ENCODE measurements at places on chromosomes 7 and 10.

- DNase-seq, result no peak
Observed at GRCh38 chr7:50156706-50157105, 63.7 kb upstream of the ZPBP start.

GRCh38 chr10:91614225-91614624 lies 18.6 kb downstream of the PPP1R3C start:
- no peak for DNase-seq

- no peak for DNase-seq
Observed at GRCh38 chr10:69696073-69696731, 66.2 kb downstream of the FAM241B start.

GRCh38 chr7:155973451-155973997 lies 161.3 kb upstream of the SHH start:
- DNase-seq, result no peak

GRCh38 chr10:88138319-88138848 lies 275.0 kb downstream of the PTEN start:
- no peak for DNase-seq

DNA sequence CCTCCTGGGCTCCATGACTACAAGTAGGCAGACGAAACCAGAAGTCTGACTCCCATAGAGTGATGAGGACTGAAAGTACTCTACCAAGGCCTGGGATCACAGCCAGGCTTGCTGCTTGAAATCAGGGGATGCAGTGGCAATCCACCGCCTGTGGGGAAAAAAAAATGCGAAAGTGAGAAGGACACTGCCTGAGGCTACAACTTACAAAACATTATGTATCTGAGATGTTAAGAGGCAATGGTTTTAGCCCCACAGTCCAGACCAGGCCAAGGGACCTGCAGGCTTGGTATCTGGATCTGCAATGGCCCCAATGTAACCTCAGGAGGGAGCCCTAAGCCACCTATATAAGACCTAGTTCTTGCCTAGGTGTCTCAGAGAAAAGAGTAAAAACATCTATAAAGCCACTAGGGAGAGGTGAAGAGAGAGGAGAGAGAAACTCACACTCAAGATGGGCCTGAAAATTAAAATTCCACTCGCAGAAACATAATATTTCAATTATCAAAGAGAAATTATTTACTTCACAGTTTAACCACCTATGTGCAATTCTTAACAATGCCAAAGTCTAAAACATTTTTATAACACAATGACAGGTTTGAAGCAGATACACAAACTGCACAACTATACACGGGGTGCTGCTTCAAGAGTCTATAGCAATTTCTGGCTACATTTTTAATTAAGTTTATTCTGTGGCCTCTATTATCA lies 13.9 kb downstream of the DNAJC1 start:
- peak; percentile 45 for DNase-seq

GRCh38 chr7:70303309-70303708 lies 705.0 kb downstream of the AUTS2 start:
- no peak for DNase-seq

GRCh38 chr10:22712956-22713852 lies 1.2 kb downstream of the PIP4K2A start:
- no peak for DNase-seq

DNA sequence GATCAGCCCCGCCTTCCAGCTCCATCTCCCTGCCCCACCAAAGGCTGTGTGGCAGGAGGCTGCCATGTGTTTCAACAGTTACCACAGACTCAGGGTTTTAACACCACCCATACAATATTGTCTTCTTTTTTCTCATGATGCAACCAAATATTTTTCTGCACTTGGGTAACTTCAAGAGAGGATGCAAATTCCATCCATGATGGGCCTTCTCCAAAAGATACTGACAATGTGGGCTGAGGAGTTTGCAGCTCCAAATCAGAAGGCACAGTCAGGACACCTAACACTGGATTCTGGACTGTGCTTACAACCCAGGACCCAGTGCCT lies 347.9 kb downstream of the GRID1 start:
- no peak for DNase-seq

DNA sequence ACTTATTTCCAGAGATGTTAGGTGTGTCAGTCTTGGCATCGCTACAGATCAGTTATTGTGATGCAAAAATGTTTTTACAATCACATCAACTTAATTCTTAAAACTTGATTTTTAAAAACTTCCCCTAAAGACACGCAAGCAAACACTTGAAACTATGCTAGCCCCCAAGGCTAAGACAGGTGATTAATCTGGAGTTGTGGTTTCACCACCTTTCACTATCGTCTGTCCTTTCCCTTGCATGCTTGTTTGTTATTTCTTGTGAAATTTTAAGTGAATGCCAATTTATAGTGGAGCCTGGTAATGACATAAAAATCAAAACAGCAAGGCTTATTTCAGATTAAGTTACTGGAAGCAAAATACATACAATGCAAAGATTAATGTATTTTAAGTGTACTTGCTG lies 70.4 kb downstream of the SLC35B4 start:
- DNase-seq, result no peak

DNA sequence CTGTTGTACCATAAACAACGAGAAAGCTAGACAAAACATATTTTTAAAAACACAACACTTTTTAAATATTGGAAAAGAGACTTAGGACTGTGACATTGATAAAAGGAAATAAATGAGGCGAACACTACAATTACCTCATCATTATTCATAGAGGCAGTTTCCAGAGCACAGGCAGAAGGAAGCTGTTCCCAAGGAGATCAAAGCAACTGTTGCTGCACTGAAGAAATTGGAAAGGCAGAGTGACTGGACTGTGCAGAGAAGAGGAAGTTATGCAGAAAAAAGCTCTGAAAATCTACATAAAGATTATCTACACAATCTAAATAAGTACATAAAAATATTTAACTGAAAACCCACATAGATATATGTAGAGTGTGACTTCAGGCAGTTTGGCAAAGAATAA lies 32.8 kb downstream of the MYO3A start:
- DNase-seq, result no peak

GRCh38 chr7:45921699-45922519 lies 837 bp upstream of the IGFBP3 start:
- DNase-seq, result no peak

GRCh38 chr7:42617071-42617765 lies 294.7 kb downstream of the C7orf25 start:
- DNase-seq, result no peak

DNA sequence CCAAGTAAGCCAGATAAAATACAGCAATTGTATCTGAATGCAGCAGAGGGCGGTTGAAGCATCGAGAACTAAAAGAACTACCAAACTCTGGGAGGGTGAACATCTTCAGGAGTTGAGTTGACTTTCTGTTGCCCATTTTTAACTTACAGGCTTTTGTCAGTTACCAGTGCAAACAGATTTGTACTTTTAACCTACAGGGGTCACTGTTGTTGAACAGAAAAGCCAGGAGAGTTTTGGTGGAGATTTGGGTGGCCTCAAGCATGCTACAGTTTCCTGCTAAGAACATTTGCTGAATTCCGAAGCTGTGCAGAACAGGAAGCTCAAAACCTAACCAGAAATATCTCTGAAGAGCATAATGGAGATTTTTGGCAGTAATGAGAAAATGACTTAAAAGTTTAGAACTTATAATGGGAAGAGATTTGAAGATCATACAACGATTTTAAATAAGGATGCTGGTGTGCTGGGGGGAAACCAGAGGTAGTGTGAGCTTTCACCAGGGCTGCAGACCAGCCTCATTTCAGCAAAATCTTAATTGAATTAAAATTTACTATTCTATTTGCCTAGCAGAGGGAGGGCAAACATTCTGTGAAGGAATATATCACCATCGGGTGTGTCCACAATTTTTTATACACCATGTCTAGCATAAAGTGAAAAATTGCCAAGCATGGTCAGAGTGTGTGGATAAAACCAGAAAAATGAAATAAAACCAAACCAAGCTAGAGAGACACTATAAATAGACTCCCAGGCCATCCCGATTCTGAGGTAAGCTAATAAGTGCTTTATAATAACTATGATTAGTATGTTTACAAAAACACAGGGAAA lies 208.6 kb upstream of the CCDC6 start:
- DNase-seq, result no peak

- DNase-seq, result no peak
Observed at GRCh38 chr7:15143121-15143520, 240.6 kb upstream of the DGKB start.

GRCh38 chr7:104900525-104901239 lies 113.3 kb upstream of the KMT2E start:
- DNase-seq, result peak; percentile 23

DNA sequence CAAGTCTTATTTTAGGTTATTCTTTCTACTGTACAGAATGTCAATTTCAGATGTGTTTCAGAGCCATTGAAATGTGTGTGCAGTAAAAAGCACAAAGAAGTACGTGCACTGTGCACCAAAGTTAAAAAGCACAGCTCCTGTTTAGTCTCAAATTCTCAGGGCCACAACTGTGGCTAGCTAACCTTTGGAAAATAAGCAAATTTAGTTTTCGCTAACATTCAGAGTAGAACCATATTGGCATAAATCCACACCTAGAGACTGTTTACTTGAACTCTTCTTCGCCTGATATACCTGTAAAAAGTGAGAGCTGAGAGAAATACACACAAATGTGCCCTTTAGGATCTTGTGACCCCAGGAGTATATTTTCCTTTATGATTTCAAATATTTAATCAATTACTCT lies 353.9 kb downstream of the TFEC start:
- no peak for DNase-seq

DNA sequence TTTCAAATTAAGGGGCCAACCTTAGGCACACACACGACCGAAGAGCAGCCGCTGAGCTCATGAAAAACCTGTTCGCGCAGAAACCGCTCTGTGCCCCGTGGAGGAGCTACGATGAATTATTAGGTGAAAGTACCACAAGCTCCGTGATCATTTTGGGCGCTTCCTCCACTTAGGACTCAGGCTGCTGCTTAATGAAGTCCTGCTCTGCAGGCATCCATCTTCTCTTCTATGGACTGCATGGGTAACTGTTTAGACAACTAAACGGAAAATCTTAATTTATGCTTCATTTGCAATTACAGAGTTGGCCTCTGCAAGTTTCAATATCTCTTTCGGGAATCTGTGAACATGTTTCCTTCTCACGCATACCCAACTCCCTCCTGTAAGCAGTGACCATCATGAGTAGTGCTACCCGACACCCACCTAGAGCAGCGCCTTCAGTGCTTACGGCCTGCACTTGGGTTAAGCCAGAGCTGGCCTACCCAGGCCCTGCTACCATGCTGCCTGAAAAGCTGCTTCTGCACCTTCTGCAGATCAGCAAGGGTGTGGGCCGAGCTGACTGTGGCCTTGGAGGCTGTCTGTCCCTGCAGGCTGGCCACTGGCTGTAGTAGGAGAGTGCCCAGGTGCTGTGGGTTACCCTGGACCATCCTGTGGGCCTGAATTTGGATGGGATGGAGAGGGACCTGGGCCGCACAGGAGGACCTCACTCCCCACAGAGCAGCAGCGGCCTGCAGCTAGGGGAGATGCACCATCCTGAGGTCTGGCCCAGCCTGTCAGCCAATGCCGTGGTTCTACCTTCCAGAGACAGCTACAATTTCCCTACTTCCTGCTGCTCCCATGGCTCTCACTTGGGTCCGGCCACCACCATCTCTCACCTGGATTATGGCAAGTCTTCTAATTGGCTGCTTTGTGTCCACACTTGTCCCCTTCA lies 36.0 kb downstream of the GNA12 start:
- DNase-seq, result no peak

DNA sequence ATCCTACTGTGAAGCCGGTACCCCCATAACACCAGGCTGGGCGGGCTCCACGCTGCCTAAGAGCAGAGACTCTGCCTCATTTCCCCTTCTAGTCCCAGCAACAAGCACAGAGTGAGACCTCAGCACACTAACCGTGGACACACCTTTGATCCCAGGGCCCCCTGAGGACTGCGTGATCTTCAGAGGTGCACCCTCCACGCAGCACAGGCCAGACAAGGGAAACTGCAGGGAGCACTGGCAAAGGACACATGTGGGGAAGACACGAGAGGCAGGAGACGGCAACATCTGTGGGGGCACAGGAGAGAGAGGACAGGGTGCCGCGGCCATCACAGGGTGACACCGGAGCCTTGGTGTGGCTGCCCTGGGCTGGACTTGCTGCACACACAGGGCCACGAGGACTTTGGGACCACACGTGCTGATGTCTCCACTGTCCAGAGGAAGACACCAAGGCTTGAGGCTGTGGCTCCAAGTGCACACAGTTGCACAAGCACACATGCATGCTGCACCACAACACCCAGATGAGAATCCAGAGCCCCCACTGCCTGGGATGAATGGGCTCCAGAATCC lies 128.8 kb downstream of the PTPRN2 start:
- no peak for DNase-seq

DNA sequence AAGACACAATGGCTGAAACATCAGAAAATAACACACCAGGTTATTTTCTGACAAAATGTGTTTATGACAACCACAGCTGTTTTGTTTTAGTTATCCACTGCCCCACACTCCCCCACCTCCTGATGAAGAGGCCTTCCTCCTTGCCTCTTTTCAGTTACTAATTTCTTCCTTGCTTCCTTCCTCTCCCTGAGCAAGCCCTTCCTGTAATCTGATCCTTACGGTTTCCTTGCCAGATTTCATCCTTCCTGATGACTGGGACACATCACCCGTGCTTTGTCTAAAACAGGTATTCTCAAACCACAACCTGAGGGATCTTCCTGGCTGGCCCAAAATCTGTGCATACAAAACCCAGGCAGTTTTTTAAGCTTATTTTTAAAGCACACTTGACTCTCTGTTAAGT lies 39.4 kb downstream of the CHST15 start:
- DNase-seq, result no peak

GRCh38 chr7:52794621-52795020 lies 240.8 kb upstream of the POM121L12 start:
- no peak for DNase-seq

DNA sequence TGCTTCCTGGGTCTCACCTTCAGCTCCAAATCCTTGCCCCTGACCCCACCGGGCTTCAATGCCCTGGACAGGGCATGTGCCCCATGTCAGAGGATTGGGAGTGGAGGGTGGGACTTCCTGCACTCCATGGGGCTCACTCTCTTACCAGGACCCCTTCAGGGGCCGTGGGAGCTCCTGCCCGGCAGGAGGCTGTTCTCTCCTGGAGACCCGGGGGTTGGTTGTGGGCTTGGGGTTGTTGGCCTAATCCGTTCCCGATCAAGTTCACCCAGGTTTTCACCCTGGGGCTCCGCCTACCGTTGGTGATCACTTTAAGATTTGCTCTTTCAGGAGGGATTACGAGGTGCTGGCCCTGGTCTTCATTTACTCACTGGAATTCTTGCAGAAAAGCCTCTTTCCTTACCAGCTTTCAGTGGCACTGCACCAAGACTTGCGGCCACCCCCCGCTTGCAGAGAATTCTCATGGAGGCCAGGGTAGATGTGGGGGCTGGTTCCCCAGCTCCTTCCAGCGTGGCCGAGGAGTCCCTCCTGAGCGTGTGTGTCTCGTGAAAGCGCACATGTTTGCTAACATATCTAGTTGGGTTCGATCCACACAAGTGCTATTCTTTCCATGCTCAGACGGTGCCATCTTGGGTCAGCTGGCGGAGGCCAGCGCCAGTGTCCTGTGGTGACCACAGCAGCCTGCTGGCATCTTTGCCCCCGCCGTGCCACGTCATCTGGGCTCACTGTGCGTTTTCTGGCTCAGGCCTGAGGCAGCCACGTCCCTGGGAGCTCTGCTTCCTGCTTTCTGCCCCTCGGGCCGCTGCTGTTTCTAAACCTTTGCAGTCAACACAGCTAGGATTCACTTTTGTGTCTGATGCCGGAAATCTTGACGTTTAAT lies 15.6 kb downstream of the PWWP2B start:
- DNase-seq, result no peak

- DNase-seq, result no peak
Observed at GRCh38 chr7:1968397-1969111, 264.2 kb downstream of the MAD1L1 start.

- no peak for DNase-seq
Observed at GRCh38 chr10:11272915-11273389, 255.3 kb downstream of the CELF2 start.
